ENCODE measurements at places on chromosomes 2 and 18.

DNA sequence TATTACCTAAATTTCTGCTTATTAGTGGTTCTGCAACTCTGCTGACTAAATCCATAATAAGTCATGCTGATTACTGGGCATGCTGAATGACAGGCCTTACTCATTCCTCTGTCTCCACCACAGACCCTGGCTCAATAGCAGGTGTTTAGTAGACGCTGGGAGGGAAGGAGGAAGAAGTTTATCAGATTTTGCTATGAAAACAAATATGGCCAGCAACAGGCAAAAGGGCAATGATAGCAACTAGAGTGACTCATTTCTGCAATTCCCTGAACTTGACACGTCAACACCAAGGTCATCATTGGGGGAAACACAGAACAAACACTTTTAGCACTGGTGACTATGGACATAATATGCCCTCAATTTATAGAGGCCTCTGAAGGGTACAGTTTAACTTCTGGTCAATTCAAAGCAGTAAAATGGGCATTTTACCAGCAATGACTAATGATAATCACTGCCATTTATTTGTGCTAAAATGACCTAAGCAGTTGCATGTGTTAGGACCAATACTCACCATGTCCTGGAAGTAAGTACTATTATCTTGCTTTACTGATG lies 35.2 kb downstream of the TMEM163 start:
- no peak for DNase-seq
- peaks cover 22% of the 10 kb centered on the region for H3K4me1 ChIP-seq
- H3K27me3 ChIP-seq = no peaks in the 10 kb centered on the region
- no peak overlapping the region for H3K27ac ChIP-seq
- no peak overlapping the region for H3K4me3 ChIP-seq

DNA sequence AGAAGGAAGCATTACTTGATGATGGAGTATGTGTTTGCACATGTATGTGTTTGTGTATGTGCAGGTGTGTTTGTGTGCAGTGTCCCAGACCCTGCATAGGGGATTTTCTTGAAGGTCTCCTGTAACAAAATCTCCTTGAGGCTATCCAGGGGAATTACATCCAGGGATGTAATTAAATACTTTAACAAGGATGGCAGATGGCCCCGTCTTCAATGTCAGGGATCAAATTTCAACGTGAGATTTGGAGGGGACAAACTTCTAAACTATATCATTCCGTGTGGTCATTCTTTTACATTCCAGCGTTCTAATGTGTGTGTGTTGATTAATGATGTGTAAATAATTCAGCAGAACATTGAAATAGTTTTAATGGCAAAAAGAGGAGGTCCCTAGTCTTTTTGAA lies 3.3 kb downstream of the UGT1A9 start:
- H3K4me1 ChIP-seq = no peaks in the 10 kb centered on the region
- H3K4me3 ChIP-seq = no peak overlapping the region
- no peaks in the 10 kb centered on the region for H3K27me3 ChIP-seq
- H3K36me3 ChIP-seq = no peaks in the 10 kb centered on the region

- no peaks in the 10 kb centered on the region for H3K4me1 ChIP-seq
- H3K27ac ChIP-seq = no peak overlapping the region
- no peak for DNase-seq
- H3K36me3 ChIP-seq = no peaks in the 10 kb centered on the region
- H3K4me3 ChIP-seq = no peak overlapping the region
Observed at GRCh38 chr2:122414902-122415301, 659.5 kb downstream of the TSN start.

DNA sequence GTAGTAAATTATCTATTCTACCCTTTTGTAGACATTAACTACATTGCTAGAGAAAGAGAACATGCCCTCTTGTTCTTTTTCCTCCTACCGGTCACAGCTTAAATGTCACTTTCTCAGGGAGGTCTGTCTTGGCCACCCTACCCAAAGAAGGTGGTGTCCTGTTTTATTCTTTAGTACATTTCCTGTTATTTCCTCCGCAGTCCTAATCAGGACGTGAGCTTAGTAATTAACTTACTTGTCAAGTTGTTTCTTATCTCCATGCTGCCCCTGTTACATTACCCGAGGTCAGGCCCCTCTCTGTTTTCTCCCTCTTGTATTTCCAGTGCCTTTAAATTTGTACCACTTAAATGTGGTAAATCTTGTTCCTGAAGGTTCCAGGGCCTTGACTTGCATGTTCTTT lies 73.7 kb upstream of the RMDN2 start:
- DNase-seq = no peak
- H3K27me3 ChIP-seq = no peaks in the 10 kb centered on the region
- no peak overlapping the region for H3K4me3 ChIP-seq
- peaks cover 11% of the 10 kb centered on the region for H3K4me1 ChIP-seq
- peak overlapping the region; percentile 9 for H3K27ac ChIP-seq
- H3K36me3 ChIP-seq = no peaks in the 10 kb centered on the region

GRCh38 chr2:191691016-191691735 lies 13.2 kb downstream of the NABP1 start:
- no peak for DNase-seq
- H3K36me3 ChIP-seq = peaks cover 12% of the 10 kb centered on the region
- no peak overlapping the region for H3K27ac ChIP-seq
- H3K4me3 ChIP-seq = no peak overlapping the region

GRCh38 chr18:47436871-47437270 lies 185.4 kb upstream of the SKOR2 start:
- no peak for DNase-seq
- H3K36me3 ChIP-seq = no peaks in the 10 kb centered on the region
- H3K4me3 ChIP-seq = no peak overlapping the region
- H3K27me3 ChIP-seq = no peaks in the 10 kb centered on the region
- no peaks in the 10 kb centered on the region for H3K4me1 ChIP-seq

DNA sequence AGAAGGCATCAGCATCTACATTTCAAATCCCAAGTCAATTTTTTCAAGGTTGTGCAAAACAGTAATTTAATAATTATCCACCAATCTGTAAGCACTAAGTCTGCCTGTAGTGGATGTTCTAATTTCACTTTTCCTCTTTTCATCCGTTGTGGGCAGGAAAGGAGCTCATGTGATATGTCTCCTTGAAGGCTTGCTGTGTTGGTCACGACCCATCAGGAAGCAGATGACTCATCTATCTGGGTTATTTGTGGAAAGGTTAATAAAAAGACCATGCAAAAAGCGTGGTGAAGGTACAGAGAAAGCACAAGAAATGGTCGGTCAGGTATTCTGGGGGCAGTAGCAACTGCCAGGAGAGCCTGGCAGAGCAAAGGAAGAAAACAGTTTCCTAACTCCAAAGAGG lies 476.7 kb upstream of the RAB6C start:
- no peak overlapping the region for H3K27ac ChIP-seq
- no peaks in the 10 kb centered on the region for H3K27me3 ChIP-seq
- no peak overlapping the region for H3K4me3 ChIP-seq
- H3K36me3 ChIP-seq = no peaks in the 10 kb centered on the region
- DNase-seq = no peak
- no peaks in the 10 kb centered on the region for H3K4me1 ChIP-seq

DNA sequence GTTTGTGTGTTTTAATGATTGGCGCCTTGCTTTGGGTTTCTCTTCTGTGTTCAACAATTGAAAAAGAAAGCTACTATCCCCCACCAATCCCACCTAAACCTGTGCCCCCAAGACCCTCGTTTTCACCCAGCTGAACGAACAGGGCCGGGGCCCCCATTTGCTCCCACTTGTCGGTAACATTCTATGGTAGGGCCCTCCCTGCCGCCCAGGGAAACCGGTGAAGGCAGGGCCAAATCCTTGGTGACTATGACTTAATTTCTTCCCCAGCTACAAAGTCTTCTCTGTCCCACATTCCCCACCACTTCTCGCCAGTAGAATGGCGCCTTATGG lies 598 bp upstream of the SNRNP200 start:
- peaks cover 24% of the 10 kb centered on the region for H3K36me3 ChIP-seq
- no peak for DNase-seq
- H3K4me1 ChIP-seq = peaks cover 30% of the 10 kb centered on the region
- H3K27me3 ChIP-seq = no peaks in the 10 kb centered on the region
- H3K4me3 ChIP-seq = peak overlapping the region; percentile 85

- H3K27ac ChIP-seq = peak overlapping the region; percentile 9
- no peaks in the 10 kb centered on the region for H3K36me3 ChIP-seq
- no peak for DNase-seq
- no peaks in the 10 kb centered on the region for H3K27me3 ChIP-seq
- no peak overlapping the region for H3K4me3 ChIP-seq
Observed at GRCh38 chr2:6924924-6925409, 7.8 kb downstream of the RNF144A start.

DNA sequence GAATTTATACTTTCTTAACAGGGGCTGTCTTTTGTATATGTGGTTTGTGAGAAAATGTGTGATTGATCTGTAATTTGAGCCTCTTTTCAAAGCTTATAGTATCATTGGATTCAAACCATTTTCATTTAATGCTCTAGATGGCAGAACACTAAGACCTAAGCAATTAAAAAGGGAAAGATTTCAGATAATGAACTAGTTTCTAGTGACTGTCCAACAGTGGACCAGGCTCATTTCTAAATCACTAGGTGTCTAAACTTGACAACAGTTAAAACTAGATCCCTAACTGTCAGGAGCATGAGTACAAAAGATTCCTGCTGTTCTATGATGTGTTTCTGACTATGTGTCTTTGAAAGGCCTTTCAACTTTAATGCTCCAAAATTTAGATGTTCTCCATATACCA lies 54.6 kb downstream of the ANKRD44 start:
- H3K4me1 ChIP-seq = peaks cover 66% of the 10 kb centered on the region
- no peaks in the 10 kb centered on the region for H3K36me3 ChIP-seq
- no peak for DNase-seq

GRCh38 chr2:5725794-5726463 lies 33.7 kb downstream of the SOX11 start:
- DNase-seq = no peak
- H3K27me3 ChIP-seq = no peaks in the 10 kb centered on the region
- H3K27ac ChIP-seq = no peak overlapping the region
- H3K4me1 ChIP-seq = no peaks in the 10 kb centered on the region
- no peak overlapping the region for H3K4me3 ChIP-seq

DNA sequence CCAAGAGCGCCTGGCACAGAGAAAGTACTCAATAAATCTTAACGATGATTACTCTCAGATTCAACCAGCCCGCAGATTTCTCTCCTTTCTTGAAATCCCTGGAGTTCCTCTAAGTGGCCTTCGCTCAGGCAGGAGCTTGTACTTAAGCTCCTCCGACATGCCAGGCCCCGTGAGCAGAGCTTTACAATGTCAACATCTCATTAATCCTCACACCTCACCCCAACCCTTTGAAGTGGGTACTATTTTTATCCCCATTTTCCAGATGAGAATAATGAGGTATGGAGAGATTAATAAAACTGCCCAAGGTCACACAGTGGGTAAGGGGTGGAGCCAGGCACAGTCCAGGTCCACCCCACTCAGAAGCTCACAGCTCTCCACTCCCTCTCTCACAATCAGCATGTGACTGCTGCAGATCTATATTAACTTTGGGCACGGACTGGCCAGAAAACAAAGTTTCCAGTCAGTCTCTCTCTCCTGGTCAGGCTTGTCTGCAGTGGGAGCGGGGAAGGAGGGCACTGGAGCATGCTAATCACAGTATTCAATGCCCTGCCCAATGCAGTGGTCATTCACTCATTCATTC lies 18.0 kb downstream of the DNMT3A start:
- no peak overlapping the region for H3K27ac ChIP-seq
- H3K4me1 ChIP-seq = peaks cover 19% of the 10 kb centered on the region
- no peak for DNase-seq
- no peaks in the 10 kb centered on the region for H3K27me3 ChIP-seq
- H3K4me3 ChIP-seq = peak overlapping the region; percentile 6

- DNase-seq = no peak
- H3K36me3 ChIP-seq = no peaks in the 10 kb centered on the region
- no peaks in the 10 kb centered on the region for H3K4me1 ChIP-seq
- H3K27ac ChIP-seq = no peak overlapping the region
Observed at GRCh38 chr2:158407031-158407430, 49.5 kb downstream of the CCDC148 start.

DNA sequence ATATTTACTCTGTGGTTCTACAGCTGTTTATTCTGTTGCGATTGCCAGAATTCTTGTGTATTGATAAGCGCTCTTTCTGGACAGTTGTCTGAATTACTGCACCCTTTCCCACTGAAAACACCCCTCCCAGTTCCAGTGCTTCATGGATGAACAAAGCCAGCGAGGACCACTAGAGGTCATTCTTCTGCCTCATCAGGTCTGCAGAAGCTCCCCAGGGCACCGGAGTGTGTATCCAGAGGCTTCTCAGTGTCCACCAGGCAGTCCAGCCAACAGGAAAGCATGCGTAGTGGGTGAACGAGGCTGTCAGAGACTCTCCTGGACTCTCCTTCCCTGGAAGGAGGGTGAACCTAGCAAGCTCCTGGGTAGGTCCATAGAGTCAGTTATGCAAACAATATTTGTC lies 40.6 kb upstream of the INHBB start:
- no peak overlapping the region for H3K27ac ChIP-seq
- H3K36me3 ChIP-seq = no peaks in the 10 kb centered on the region
- DNase-seq = no peak

- DNase-seq = no peak
- H3K27ac ChIP-seq = no peak overlapping the region
- peaks cover 95% of the 10 kb centered on the region for H3K36me3 ChIP-seq
- H3K4me1 ChIP-seq = no peaks in the 10 kb centered on the region
- H3K4me3 ChIP-seq = no peak overlapping the region
Observed at GRCh38 chr2:233447506-233448219, 93.4 kb downstream of the DGKD start.

GRCh38 chr2:48075631-48076030 lies 169.3 kb upstream of the FBXO11 start:
- H3K4me1 ChIP-seq = no peaks in the 10 kb centered on the region
- no peak for DNase-seq
- H3K27ac ChIP-seq = no peak overlapping the region
- H3K4me3 ChIP-seq = no peak overlapping the region
- H3K36me3 ChIP-seq = no peaks in the 10 kb centered on the region

GRCh38 chr2:129247751-129248150 lies 731.7 kb upstream of the RAB6C start:
- H3K36me3 ChIP-seq = no peaks in the 10 kb centered on the region
- H3K4me1 ChIP-seq = no peaks in the 10 kb centered on the region
- no peak overlapping the region for H3K4me3 ChIP-seq
- H3K27ac ChIP-seq = no peak overlapping the region
- no peaks in the 10 kb centered on the region for H3K27me3 ChIP-seq

DNA sequence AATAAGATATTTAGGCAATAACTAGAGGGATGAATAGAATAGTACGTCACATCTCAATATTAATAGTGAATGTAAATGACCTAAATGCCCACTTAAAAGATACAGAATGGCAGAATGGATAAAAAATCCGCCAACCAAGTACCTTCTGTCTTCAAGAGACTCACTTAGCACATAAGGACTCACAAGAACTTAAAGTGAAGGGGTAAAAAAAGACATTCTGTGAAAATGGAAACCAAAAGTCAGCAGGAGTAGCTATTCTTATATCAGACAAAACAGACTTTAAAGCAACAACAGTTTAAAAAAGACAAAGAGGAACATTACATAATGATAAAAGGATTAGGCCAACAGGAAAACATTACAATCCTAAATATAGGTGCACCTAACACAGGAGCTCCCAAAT lies 56.7 kb upstream of the DSC1 start:
- H3K4me1 ChIP-seq = no peaks in the 10 kb centered on the region
- no peak overlapping the region for H3K27ac ChIP-seq
- DNase-seq = no peak
- H3K4me3 ChIP-seq = no peak overlapping the region
- no peaks in the 10 kb centered on the region for H3K27me3 ChIP-seq
